SJCRH30 (cell line): ENCODE measurements at places on chromosomes 13 and 19.

- no peaks in the 10 kb centered on the region for H3K4me1 ChIP-seq
- H3K27ac ChIP-seq: no peak overlapping the region
- no peak for DNase-seq
- H3K27me3 ChIP-seq: no peaks in the 10 kb centered on the region
Observed at GRCh38 chr19:40813182-40813581, 14.2 kb downstream of the EGLN2 start.

DNA sequence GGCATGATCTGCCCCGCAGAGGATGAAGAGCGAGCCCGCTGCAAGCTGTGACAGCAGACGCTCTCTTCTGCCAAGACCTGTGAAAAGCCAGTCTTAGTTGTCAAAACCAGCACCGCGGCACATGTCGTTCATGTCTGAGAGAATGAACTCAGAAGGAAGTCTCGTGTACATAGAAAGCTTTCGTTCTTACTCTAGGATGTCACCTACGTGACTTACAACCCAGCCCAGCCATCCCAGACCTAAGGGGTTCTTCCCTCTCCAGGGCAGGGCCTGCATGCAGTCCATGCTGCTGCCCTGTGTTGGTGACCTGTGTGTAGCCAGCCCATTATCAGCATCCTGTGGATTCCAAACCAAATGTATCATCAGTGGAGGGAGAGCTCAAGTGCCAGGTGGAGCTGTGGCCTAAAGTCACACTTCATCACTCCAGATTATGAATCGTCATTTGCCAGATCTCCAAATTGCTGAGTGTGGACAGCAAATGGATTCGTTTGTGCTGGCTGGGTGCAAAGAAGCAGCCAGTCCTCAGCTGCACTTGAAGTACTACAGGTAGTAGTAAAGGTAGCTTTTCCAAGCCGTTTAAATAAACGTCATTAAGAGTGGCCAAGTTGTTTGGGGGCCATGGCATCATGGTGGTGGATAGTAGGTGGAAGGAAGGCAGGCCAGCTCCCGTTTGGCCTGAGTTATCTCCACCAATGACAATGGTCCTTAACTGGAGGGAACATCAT is 73.9 kb upstream of the GPR183 start:
- no peak overlapping the region for H3K27ac ChIP-seq
- no peak for DNase-seq
- no peak overlapping the region for H3K4me3 ChIP-seq
- no peaks in the 10 kb centered on the region; the same call in 1 of the 2 replicates for H3K36me3 ChIP-seq
- no peaks in the 10 kb centered on the region for H3K27me3 ChIP-seq

GRCh38 chr19:13712767-13713201 is 51.5 kb upstream of the MRI1 start:
- no peak overlapping the region for H3K27ac ChIP-seq
- no peaks in the 10 kb centered on the region for H3K36me3 ChIP-seq
- H3K4me1 ChIP-seq: no peaks in the 10 kb centered on the region
- no peak for DNase-seq

- H3K27me3 ChIP-seq: no peaks in the 10 kb centered on the region
- H3K36me3 ChIP-seq: no peaks in the 10 kb centered on the region
- H3K4me3 ChIP-seq: no peak overlapping the region
- no peak for DNase-seq
Observed at GRCh38 chr13:45834411-45834994, 17.1 kb downstream of the SIAH3 start.

DNA sequence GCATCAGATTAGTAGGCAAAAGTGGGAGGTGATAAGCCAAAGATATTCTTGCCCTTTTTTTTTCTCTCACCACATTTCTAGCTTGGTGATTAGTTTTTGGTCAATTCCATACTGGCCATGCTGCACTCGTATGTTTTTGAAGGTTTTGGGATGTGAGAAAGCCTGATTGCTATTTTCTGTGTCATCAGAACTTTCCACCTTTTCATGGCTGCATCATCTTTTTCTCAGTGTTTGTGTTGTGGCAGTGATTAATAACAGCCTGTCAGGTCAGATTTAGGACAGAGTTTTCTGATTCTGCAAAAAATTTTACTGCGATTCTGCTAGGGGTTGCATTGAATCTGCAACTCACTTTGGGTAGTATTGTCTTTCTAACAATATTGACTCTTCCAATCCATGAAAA is 32.9 kb downstream of the PSG1 start:
- H3K36me3 ChIP-seq: no peaks in the 10 kb centered on the region
- H3K4me3 ChIP-seq: no peak overlapping the region
- no peak for DNase-seq
- H3K27me3 ChIP-seq: no peaks in the 10 kb centered on the region
- H3K4me1 ChIP-seq: peaks cover 15% of the 10 kb centered on the region
- no peak overlapping the region for H3K27ac ChIP-seq
